ENCODE measurements at places on chromosomes 6 and 20. TPM values are rescaled to one million over a fixed set of nuclear protein-coding genes. Genes with fewer than 3 reads are reported as not detected.
A peak's percentile ranks its signal among the peaks of the same experiment; 100 is the strongest.

DNA sequence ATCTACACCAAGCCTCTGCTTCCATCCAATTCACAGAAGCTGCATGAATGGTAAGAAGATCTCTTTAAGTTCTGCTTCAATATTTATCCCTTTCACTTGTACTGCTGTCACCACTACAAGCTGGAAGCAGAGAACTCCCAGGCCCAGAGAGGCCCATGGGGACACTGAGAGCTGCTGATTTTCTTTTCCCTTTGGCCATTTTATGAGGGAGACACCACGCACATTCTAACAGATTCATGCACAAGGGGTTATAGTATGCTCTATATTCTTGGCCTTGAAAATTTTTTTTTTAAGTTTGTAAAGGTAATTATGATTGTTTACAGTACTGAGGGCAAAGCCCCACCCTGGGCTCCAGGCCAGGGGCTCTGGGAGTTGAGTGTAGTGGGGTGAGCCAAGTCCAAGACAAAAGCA is 88.4 kb downstream of the MYB start:
- DNase-seq: no peak

The EZR gene
- total RNA-seq: 33.4 TPM

DNA sequence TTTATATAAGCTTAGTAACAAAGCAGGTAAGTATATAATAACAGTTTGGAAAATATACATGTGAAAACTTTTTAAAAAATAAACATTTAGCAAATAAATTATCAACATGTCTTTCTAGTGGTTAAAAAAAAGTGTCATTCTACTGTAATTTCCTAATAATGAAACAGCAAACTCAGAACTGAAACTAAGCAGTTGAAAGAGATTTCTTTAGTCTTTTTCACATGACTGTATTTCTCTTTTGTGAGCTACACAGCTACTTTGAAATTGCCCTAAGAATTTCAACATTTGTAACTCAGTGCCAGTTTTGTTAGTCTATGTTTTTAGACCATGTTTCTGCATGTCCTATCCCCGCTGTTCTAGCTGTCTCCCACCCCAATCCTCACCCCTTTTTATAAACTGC is 28.4 kb upstream of the SDHAF4 start:
- no peak for DNase-seq

- DNase-seq: no peak
Observed at GRCh38 chr6:10310330-10310653, 104.6 kb downstream of the TFAP2A start.

DNA sequence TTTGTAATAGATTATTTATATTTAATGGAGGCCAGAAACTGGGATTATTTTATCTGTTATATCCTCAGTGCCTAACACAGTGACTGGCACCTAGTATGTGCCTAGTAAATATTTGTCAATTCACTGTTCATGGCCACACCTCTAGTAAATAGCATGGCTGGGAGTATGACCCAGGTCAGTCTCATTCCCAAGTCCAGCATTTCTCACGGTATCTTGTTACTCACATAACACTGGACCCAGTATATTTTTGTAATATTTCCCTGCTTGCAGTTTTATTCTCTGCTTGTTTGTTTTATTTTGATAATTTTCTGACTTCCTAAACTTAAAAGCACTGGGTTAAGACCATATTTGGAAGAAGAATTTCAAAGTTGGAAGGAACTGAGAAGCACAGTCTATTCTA is 47.7 kb downstream of the CTNNBL1 start:
- no peak for DNase-seq

DNA sequence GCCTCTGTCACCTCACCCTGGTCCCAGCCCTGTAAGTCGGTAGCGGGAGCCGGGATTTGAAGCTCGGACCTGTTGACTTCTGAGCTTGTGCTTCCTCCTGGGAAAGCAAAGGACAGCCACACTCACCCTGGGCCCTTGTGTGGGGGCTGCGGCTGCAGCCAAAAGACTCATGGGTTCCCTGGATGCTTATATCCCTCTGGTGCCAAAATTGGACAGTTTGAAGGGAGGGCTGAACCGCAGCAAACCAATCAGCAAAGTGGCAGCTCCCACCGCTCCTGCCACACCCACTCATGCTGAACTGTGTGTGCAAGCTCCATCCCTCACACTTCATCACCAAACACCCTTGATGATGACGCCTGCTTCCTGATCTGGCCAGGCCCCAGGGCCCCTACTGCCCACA is 3.9 kb upstream of the CCN5 start:
- DNase-seq: no peak

The SLC22A7 gene
- total RNA-seq: not detected

DNA sequence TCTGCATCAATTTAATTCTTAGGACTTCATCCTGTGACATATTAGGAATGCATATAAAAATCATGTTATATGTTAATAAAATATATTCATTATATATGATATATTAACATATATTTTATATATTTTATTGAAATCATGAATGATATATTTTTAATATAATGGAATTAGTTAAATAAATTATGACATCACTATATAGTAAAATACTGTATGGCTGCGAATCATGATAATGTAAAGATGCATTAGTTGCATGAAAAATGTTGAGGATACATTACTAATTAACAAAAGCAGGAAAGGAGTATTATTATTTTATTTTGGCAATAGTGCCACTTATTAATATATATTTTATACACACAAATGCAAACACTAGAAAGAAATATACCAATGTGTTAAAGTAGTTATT is 8.4 kb upstream of the RNF217 start:
- DNase-seq: no peak

GRCh38 chr20:51760905-51761546 is 7.2 kb downstream of the ATP9A start:
- no peak for DNase-seq

DNA sequence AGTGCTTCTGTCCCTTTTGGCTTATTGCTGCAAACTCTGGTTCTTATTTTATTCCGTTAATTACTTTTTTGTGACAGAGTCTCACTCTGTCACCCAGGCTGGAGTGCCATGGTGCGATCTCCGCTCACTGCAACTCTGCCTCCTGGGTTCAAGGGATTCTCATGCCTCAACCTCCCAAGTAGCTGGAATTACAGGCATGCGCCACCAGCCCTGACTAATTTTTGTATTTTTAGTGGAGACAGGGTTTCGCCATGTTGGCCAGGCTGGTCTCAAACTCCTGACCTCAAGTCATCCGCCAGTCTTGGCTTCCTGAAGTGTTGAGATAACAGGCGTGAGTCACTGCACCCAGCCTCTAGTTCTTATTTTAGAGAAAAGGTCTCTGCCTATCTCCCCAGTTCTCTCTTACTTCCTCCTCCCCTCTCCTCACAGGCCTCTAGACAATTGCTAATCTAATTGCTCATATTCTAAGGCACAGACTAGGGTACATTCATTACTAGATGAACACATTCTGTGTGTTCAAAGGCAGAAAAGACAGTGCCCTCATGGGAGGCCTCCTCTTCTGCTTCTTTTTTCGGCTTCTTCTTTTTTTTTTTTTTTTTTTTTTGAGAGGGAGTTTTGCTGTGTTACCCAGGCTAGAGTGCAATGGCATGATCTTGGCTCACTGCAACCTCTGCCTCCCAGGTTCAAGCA is 27.0 kb downstream of the EDEM2 start:
- DNase-seq: no peak

GRCh38 chr6:30849903-30850651 is 34.2 kb upstream of the DDR1 start:
- DNase-seq: no peak

GRCh38 chr20:58700121-58700821 is 7.7 kb downstream of the NPEPL1 start:
- DNase-seq: no peak

DNA sequence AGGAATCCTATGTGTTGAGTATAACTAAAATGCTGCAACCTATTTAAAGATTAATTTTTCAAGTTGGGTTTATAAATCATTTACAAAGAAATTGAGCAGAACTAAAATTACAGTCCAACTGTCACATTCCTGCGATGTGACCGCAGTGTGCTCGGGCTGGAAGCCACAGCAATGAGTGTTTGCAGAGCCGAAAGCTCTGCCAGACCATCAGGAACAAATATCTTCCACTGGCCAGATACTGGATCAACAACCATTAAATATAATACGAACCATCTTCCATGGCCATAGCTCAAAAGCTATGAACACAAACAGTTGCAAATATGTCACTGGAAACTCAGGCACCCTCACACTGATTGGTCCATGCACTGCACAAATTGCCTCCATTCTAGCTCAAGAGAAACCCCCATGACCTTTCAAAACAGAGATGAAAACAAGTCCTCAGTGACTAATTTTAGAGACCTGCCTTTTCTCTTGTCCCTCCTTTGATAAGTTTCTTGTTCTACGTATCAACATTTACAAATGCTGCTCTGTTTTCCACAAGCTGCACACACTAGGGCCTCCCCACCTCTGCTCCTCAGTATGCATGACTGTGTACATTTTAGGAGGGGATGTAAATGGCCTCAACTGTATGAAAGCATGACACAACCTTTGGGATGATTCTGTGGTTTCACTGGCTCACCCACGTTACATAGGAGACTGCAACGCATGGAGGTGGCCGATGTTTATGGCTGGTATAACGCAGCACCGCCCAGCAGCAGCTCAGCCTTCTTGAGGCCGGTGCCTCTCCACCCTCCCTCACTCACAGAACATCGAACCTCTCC is 171.7 kb downstream of the WDR27 start:
- DNase-seq: peak; percentile 17

DNA sequence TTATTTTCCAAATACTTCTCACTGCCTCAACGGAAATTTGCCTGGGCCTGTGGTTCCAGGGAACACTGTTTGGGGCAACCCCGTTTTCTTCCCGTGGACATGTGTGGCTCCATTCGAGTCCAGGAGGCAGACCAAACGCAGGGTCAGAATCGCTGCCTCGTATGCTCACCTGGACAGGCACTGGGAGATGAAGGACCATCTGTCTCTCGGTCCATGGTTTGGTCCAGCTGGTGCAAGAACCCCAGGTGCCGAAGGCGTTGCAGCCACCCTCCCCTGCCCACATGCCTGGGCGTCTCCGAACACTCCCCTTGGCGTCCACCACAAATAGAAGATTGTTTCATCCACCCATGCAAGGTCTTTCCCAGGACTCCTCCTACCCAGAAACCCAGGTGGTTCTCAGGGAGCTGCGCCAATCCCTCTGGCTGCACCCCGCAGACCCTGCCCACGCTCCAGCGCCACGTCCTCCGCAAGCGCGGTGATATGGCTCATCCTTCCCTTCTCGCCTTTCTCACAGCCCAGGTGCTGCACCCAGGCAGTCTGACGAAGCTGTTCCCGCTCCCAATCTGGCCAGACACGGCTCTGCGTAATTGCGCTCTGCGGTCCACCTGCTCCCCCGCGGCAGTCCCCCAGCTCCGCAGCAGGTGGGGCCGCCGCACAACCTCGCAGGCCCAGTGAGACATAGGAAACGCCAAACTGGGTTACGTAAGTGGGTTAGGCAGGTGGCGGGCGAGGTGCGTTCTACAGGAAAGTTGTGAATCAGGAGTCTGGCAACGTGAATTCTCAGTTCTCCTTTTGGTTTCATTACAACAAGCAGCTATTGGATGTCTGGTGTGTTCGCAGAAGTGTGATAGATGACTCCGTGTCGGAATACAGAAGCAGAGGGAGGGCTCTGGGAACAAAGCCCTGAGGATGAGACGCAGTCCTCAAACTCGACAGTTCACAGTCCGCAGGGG is 146.2 kb upstream of the ECI2 start:
- DNase-seq: peak; percentile 68

DNA sequence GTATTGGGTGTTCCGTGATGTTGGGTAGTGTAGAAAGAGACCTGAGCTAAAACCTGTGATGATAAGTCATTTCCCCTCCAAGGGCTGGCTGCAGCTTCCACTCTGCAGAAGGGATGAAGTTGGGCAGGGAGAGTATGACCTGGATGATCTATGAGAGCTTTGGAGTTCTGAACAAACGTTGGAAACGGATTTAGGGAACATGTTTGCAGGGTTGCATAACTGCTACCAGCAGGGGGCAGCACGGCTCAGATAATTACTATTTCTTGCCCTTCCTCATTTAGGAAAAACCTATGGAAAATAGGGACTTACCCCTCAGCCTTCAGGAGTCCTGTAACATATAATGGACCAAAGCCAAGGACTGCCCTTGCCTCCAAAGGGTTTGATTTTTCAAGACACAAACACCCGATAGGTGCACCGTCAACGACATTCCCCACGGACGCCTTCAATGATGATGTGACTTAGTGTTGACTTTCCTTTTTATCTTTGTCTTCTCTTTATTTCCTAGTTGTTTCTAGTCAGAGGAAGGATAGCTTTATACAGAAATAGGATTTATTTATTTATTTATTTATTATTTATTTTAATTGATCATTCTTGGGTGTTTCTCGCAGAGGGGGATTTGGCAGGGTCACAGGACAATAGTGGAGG is 164.9 kb upstream of the SASH1 start:
- peak; percentile 21 for DNase-seq

The DCDC2 gene
- total RNA-seq: 0.64 TPM

DNA sequence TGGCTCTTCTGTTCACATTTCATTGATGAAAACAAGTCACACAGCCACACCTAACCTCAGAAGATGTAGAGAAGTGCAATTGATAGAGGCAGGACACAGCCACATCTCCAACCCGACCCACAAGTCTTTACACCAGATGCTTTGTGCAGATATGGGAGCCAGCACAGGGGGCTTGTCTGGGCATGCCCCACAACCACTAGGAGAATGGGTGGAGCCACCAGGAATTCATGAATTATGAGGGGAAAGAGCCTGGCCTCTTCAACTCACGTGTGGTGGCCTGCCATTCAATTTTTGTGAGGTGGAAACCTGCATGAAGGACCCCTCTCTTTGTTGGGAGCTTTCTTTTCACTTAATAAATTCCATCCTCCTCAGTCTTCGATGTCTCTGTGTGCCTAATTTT is 79.1 kb downstream of the OGFRL1 start:
- no peak for DNase-seq

The EDEM2 gene
- 12.2 TPM for total RNA-seq

Measured in gastrocnemius medialis (tissue), 4 donors.